ENCODE measurements at places on chromosomes 7 and 10.

DNA sequence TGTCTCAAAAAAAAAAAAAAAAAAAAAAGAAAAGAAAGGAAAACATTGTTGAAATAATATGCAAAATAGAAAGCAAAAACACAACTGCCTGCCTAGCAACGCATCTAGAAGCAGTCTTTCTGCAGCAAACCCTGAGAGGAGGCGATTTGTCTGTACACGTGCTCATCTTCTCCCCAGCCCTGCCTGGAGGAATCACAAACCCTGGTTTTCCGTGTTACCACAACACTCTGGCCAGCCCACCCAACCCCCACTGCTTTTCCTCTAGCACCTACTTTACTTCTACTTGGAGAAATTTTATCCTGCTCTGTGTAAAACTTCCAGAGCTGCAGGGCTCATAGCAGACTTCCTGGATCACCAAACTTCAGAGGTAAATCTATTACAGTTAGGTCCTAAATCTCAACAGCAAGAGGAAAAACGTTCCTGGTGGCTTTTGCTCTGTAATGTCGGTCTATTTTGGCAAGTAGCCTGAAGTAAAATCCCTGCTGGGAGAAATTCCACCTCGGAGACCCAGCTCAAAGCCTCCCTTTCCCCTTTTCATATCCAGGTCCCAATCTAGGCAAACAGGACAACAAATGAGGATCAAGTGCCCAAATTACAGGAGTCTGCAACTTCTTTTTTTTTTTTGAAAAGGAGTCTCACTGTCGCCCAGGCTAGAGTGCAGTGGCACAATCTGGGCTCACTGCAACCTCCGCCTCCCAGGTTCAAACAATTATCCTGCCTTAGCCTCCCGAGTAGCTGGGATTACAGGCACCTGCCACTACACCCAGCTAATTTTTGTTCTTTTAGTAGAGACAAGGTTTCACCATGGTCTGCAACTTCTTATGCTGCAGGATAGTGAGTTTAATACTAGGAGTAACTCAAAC lies 91.6 kb downstream of the DNMBP start:
- peak; percentile 61 for DNase-seq

DNA sequence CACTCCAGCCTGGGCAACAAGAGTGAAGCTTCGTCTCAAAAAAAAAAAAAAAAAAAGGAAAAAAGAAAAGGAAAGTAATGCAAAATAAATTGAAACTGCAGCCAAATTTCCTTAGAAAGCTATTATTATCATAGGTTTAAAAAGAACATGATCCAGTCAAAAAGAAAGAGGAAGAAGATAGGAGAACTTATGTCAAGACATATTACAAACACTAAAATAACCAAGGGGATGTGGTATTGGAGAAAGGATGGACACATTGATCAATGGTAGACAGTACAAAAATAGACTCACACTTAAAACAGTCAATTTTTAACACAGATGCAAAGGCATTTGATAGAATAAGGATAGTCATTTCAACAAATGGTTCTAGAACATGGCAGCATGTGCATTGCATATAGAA lies 27.3 kb upstream of the PFKP start:
- DNase-seq: no peak

DNA sequence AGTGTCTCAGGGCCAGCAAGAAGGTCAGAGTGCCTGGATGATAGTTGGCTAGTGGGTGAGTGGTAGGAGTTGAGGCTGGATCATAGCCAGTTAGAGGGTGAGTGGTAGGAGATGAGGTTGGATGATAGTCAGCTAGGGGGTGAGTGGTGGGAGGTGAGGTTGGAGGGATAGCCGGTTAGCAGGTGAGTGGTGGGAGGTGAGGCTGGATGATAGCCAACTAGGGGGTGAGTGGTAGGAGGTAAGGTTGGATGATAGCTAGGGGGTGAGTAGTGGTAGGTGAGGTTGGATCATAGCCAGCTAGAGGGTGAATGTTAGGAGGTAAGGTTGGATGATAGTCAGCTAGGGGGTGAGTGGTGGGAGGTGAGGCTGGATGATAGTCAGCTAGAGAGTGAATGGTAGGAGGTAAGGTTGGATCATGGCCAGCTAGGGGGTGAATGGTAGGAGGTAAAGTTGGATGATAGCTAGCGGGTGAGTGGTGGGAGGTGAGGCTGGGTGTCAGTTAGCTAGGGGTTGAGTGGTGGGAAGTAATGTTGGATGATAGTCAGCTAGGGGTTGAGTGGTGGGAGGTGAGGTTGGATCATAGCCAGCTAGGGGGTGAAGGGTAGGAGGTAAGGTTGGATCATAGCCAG lies 226.6 kb downstream of the SDK1 start:
- DNase-seq: no peak

GRCh38 chr10:132403511-132404168 lies 6.6 kb downstream of the PWWP2B start:
- DNase-seq: no peak

DNA sequence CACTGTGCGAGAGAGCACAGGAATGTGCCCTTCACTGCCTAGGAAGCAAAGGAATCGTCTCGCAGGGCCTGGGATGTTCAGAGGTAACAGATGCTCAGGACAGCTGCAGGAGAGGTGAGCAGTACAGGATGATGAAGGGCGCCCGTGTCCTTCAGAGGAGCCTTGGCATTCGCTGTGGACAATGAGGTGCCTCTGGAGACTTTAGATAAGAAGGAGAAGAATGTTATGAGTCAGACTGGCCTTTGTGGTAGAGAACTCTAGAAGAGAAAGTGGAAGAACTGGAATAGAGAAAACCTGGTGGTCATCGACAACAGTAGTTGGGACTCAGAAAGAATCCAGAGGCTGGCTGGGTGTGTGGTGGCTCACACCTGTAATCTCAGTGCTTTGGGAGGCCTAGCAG lies 64.4 kb upstream of the LEP start:
- DNase-seq: peak; percentile 17

GRCh38 chr10:52965938-52966401 lies 193.4 kb upstream of the MBL2 start:
- no peak for DNase-seq

DNA sequence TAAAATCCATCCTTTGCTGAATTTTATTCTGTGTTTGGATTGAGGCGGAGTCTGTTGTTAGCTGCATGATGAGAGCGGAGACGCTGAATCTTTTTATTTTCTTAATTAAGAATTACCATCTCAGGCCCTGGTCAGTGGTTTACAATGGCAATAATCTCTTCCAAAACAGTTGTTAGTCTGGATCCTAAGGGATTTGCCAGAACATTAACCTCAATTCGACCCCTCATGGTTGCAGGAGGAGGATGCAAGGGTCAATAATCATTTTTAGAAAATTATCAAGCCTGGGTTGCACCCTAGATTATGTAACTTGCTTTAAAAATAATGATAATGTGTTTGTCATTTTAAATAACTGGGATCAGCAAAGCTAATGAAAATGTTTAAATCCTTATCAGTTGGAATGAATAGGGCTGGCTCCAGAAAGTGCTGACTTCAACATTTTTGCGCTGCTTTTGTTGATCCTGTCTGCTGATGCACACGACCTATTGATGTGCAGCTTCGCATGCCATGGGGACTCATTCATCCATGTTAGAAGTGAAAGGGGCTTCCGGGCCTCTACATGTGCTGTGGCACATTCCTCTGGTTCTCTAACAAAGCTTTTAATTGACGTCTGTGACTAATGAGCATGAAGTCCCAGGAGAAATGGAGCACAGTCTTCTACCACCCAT lies 80.7 kb upstream of the KIAA1217 start:
- DNase-seq: peak; percentile 3

- DNase-seq: no peak
Measured at GRCh38 chr7:111987886-111988285, 218.3 kb downstream of the DOCK4 start.

DNA sequence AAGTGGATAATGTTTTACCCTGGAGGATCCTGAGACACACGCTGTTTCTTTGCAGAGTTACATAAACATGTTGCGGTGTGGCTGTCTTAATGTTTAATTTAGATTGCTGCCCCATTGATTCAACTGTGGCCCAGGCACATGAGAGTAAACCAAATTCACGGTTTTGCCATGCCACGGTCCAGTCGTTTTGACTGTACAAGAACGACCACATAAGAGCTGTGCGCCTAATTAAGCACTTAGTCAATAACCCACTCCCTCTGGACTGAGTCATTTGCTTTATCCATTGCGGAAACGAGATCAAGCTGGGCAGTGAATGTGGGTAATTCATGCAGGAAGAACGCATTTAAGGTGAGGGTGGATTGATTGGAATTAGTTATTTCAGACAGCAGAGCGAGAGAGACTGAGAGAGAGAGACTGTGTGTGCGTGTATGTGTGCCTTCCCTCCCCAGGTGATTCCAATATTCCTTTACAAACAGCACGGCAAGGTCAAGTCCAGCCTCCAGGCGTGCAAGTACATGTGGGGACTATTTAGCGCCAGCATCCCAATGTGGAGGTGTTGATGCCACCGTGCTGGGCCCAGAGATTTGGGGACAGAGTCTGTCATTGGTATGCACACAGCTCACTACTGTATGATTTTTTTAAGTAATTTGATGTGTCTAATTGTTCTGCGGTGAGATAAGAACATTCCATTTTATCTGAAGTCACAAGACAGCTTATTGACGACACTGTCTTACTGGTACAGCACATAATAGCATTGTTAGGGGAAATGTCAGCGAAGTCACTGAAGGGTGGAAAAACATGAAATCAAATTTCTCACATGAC lies 8.4 kb upstream of the TEX36 start:
- no peak for DNase-seq

- DNase-seq: no peak
Measured at GRCh38 chr7:41711283-41712064, 8.6 kb upstream of the INHBA start.

- no peak for DNase-seq
Measured at GRCh38 chr7:157415486-157415885, 78.7 kb downstream of the DNAJB6 start.

GRCh38 chr10:48227213-48227612 lies 47.3 kb downstream of the FRMPD2 start:
- DNase-seq: no peak

DNA sequence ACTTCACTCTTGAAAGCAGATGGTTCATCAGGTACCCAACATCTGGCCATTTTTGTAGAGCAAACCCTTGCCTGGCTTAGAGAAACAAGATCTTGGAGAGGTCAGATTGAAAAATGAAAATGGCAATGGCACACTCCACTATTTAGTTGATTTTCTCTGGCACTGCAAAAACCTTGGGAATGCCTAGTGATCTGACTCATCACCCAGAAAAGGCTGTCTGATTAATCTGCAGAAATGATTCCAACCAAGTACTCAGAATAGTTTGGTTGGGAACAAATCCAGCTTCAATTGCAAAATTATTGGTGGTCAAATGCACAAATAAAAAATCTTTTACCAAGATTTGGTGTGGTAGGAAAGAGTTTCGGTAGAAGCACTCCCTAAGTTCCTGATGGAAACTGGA lies 351.2 kb downstream of the PHTF2 start:
- DNase-seq: peak; percentile 93

DNA sequence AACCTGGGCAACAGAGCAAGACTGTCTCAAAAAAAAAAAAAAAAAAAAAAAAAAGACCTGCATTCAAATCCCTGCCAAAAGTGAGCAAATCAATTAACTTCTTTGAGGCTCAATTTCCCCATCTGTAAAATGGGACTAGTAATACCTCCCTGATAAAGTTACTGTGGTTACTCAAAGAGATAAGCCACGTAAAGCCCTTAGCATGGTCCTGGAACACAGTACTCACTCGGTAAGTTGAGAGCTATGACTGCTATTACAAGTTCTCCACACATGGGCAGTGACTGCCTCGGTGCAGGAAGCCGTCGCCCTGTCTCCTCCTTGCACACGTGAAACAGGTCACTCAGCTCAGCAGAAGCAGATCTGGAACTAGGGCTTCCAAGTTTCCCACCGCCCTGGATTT lies 37.9 kb downstream of the DDIT4 start:
- DNase-seq: no peak

- DNase-seq: no peak
Measured at GRCh38 chr10:27230022-27230421, 10.6 kb downstream of the ACBD5 start.

- DNase-seq: peak; percentile 19
Measured at GRCh38 chr7:96481796-96482195, 159.9 kb upstream of the SLC25A13 start.

DNA sequence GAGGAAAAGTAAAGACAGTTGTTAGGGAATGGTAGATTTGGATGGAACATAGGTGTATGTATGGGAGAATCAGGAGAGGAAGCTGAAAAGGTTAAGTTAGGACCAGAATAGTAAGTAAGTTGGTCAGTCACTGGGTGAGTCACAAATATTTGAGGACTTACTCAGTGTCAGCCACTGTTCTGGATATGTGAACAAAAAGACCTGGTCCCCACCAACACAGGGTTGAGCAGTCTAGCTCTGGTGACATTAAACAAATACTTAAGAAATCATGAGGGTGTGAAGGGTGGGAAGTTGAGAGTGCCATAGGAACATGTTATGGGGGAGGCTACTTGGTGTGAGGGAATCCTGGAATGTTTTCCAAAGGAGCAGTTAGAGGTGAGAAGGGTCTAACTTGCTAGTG lies 246.9 kb downstream of the PTEN start:
- peak; percentile 35 for DNase-seq

- DNase-seq: no peak
Measured at GRCh38 chr7:118496138-118496644, 271.7 kb downstream of the ANKRD7 start.

GRCh38 chr7:96679886-96680285 lies 29.8 kb downstream of the SEM1 start:
- DNase-seq: no peak

DNA sequence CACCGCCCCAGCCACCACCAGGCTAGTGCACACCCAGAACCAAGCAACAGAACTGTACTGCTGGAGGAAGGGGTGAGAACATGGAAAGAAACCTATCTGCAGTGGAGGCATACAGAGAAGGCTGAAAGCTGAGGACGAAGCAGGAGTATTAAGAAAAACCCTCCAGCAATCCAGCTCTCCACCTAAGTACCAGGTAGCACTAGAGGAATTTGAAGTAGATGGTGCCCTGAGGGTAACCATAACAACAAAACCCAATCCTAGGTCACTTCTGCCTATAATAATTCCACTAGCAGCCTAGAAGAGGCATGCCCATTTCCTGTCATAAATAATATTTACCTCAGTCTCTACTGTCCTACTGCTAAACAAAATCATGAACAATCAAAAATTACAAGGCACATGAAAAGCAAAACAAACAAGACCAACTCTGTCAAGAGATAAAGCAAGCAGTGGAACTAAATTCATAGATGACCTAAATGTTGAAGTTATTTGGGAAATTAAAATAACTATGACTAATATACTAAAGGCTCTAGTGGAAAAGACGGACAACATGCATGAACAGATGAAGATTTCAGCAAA lies 51.1 kb downstream of the HYCC1 start:
- DNase-seq: no peak

DNA sequence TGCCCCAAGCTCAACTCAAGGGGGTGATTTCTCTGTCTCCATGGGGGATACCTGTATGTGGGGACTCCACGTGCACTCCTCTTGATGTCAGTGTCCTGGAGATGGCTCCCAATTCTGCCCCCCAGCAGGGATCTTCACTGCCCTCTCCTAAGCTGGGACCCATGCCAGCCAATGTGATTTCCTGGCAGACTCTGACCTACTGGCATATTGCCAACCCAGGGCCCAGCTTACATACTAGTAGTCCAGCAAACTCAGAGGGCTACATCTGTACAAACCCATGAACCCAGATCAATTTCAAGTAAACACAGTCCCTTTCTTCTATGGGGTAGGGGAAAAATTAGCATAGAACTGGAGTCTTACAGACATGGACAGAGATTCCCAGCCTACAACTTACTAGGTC lies 26.2 kb upstream of the BMPR1A start:
- peak; percentile 36 for DNase-seq

Measured in fibroblast of the aortic adventitia (primary cell).